Posterior cingulate gyrus (tissue), 11 donors: ENCODE measurements at places on chromosomes 11 and 22.

- no peak for DNase-seq
Measured at GRCh38 chr11:95076416-95076815, 9.7 kb downstream of the SRSF8 start.

GRCh38 chr11:49499117-49499516, 290.7 kb upstream of the FOLH1 start:
- DNase-seq, result no peak

DNA sequence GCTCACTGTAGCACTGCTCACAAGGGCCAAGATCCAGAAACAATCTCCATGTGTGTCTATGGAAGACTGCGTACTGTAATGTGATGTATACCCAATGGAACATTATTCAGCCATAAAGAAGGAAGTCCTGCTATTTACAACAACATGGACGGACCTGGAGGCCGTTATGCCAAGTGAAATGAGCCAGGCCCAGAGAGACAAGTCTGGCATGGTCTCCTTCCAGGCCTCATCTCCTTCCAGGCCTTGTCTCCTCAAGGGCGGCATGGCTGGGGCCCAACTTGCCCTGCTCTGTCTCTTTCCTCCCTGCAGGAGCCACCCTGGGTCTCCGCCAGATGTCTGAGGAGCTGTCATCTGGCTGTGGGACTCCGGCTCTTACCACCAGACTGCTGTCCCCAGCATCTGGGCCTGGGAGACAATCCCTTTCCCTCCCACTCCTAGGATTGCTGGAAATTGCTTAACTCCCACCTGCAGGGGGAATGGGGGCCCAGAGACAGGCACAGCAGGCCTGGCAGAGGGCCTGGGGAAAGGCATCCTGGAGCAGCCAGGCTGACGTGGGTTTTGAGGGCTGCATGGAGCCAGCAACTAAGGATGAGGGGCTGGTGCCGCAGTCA, 1326.6 kb downstream of the TBC1D22A start:
- no peak for DNase-seq

GRCh38 chr11:46338988-46339666, 8.1 kb upstream of the DGKZ start:
- no peak for DNase-seq

DNA sequence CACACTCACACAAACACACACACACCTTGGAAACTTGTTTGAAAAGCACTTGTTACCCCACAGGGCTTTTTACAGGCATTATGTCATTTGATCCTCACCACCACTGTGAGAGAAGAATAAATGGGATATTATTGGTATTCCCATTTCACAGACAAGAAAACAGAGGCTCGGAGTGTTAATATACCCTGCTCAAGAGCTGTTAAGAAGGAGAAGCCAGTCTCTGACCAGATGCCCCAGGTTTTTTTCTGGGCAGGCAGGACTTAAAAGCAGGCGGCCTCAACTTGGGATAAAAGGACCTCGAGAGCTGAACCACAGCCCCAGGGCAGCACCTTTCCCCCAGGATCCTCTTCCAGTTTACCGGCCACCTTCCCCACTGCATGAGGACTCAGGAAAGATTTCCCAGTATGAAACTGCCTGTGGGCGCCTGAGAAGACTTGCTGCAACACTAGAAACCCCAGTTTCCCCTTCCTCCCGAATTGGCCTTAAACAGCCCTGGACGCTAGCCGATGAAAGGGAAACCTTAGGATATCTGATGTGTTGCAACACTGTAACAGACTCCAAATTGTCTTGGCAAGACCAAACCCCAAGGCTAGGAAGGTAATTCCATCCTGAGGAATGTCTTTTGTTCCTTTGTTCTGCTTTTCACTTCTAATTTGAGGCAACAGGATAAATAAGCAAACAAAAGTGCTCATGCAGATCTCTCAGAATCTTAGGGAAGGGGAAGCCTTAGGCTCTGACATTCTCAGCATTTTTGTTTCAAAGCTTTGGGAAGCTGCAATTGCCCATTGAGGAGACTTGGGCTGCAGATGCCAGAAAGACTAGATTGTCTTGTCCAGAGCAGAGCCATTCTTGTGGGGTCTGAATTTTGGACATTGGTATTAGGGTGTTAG, 173.5 kb downstream of the TRIM29 start:
- DNase-seq, result no peak
